ENCODE measurements at places on chromosomes 12 and 14.

DNA sequence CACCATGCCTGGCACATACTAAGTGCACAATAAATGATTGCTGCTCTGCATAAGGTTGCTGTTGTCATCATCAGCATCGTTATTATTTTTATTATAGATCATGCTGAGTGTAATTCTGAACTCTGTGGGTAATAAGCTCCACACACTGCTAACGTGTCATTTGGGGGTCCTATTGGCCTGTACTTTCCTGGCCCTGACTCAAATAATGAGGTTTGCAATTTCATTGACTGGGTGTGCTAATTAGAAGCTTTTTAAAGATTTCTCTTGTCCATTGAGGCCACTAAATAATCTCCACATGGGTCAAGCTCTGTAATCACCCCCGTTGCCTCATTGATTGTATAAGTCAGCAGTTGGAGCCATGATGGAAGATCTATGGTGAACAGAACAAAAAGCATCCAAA, 320.8 kb upstream of the TMPO start:
- no peak for DNase-seq

DNA sequence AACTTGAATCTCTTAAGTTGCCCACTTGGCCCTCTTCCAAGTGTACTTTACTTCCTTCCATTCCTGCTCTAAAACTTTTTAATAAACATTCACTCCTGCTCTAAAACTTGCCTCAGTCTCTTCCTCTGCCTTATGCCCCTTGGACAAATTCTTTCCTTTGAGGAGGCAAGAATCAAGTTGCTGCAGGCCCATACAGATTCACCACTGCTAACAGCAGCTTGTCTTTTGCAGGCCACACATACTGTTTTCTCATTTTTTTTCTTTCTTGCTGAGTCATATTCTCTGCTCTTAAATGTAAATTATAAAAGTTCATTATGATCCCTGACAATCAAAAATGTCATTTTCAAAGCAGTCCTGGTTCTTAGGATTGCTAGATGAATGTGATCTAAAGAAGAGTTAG, 1820.8 kb upstream of the FLRT2 start:
- DNase-seq, result no peak

- DNase-seq, result no peak
Observed at GRCh38 chr12:115194448-115194847, 510.5 kb upstream of the TBX3 start.

DNA sequence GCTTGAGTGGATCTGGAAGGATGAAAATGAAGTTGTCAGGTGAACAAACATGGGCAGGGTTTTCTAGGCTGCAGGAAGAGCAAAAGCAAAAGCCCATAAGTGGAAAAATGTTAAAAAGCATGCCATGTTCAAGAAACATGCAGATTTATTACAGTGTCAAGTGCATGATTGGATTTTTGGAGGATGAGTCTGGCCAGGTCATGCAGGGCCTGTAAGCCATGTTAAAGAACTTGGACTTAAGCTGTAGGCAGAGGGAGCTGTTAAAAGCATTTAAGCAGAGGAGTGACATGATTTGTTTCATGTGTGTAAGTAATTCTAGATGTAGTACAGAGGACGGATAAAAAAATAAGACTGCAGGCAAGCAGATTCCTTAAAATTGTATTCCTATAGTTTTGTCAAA, 16.3 kb upstream of the SINHCAF start:
- DNase-seq, result no peak

GRCh38 chr12:75870878-75871277, 160.7 kb downstream of the PHLDA1 start:
- no peak for DNase-seq

- DNase-seq, result no peak
Observed at GRCh38 chr14:105087308-105087962, 22.2 kb upstream of the GPR132 start.

All from Karpas-422 (cell line).